Mammary epithelial cell (primary cell): ENCODE measurements at places on chromosomes 12 and 14. TPM values are rescaled to one million over a fixed set of nuclear protein-coding genes. Genes with fewer than 3 reads are reported as not detected.

The SH2B3 gene
- 8.3 and 15.8 TPM in 2 replicates for total RNA-seq

The DNAJC22 gene
- 0.11 and 0.14 TPM in 2 replicates for total RNA-seq

The ERP27 gene
- not detected for total RNA-seq

The NGB gene
- total RNA-seq: not detected in 2 replicates

The MYO1A gene
- not detected in 2 replicates for total RNA-seq

The POTEM gene
- total RNA-seq: not detected

The C14orf180 gene
- total RNA-seq: not detected

The FLVCR2 gene
- 2.8 TPM for total RNA-seq

The KRT4 gene
- not detected in 2 replicates for total RNA-seq

The FAIM2 gene
- not detected for total RNA-seq

The RBMS2 gene
- total RNA-seq: 18.7 TPM
